RKO (cell line): ENCODE measurements at places on chromosomes 2 and 18.

- DNase-seq = no peak
Measured at GRCh38 chr18:9488538-9488937, 13.2 kb downstream of the RALBP1 start.

DNA sequence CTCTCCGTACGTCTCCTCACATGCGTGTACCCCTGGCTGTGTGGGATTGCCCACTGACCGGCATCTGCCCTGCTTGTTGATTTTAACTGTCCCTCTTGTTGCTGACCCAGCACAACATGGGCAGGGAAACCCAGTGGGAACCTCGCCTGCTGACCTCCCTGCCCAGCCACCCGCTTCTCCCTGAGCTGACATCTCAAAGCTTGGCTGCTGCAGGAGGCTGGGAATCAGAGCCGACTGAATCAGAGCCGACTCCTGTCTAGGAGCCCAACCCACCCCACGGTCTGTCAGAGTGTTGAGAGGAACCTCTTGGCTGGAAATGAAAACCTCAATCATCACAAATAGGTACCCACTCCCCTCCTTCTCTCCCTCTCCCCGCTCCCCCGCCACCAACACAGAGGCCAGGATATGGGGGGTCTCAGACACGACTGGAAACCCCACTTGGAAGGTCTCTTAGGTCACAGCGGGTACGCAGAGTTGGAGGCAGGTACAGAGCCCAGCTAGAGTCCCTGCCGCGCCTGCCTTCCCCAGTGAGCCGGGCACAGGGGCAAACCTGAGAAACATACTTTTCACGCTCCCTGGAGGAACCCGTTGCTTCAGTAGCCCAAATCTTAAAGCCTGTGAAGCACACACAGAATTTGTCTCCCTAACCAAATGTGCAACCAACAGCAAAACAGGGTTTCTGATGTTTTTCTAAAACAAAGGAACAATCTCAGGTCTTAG lies 784 bp downstream of the EDAR start:
- no peak for DNase-seq

DNA sequence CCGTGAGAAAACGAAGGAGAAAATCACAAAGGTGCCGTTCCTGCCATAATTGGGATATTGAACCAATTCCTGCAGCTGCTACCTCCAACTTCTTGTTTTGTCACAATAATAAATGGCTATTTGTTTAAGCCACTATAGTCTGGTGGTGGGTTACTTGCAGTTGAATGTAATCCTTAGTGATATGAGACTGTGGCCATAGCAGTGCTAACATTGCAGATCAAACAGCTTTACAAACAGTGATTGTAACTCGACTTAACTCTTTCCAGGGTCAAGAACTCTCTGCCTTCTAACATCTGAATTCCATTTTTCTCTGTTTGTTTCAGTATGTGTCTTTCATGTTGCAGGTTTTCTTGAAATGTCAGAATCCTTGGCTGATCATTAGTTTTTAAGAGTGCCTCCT lies 24.7 kb upstream of the HNRNPLL start:
- DNase-seq = no peak

DNA sequence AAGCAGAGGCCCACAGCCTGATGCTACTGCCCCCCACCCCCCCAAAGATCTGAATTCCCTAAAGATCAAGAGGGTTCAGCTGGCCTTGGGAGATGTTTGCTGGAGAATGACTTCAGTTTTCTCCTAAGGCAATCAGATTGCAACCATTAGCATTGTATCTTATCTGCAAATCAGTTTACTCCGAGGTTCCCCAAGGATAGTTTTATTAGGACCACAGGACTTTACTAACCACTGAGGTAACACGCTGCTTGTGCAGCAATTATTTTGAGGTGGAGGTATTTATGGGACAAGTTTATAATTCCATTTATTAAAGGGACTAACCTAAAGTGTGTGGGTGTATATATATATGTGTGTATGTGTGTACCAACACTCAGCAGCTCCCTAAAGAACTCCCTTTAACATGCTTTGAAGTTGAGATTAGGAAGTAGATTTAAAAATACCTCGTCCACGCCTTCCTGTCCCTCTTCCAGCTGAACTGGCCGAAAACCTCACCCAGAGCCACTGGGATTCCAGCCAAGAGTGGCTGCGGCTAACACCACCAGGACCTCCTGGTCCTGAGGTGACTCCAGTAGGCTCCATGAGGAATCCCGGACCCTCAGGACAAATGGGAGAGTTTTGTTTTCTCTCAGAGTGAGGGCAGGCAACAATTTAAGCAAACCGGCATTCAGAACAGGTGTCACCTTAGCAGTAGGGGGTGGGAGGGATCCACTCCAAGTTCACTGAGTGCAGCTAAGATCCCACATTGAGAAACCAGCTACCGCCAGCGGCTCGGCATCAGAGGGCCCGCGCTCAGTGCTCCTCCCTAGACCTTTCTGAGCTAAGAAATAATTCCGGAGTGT lies 3.0 kb upstream of the DLX1 start:
- DNase-seq = no peak

- DNase-seq = no peak
Measured at GRCh38 chr18:24593886-24594285, 133.4 kb downstream of the HRH4 start.

GRCh38 chr2:36300697-36301096 lies 54.9 kb upstream of the CRIM1 start:
- no peak for DNase-seq

GRCh38 chr2:204268971-204269370 lies 276.3 kb upstream of the PARD3B start:
- no peak for DNase-seq

GRCh38 chr2:191303140-191304005 lies 58.2 kb downstream of the MYO1B start:
- DNase-seq = no peak
